Cerebellum (tissue), 4 donors: ENCODE measurements at places on chromosomes 5 and 9. TPM values are rescaled to one million over a fixed set of nuclear protein-coding genes. Genes with fewer than 3 reads are reported as not detected.

F2RL2 gene
- 0.27 TPM for total RNA-seq

ECSCR gene
- 6.1 TPM for total RNA-seq

TAF11L5 gene
- total RNA-seq = not detected

BTNL3 gene
- 0.09 TPM for total RNA-seq

PCDHGA6 gene
- total RNA-seq = 23.6 TPM

UBE2QL1 gene
- total RNA-seq = 22.6 TPM

CCIN gene
- 2.3 TPM for total RNA-seq

GFRA3 gene
- total RNA-seq = 0.09 TPM

ZNF483 gene
- 41.5 TPM for total RNA-seq

TTF1 gene
- total RNA-seq = 8.5 TPM

CEP72 gene
- 7.1 TPM for total RNA-seq

CDKN2AIPNL gene
- total RNA-seq = 26.9 TPM

IL17B gene
- total RNA-seq = not detected

TCERG1 gene
- 133 TPM for total RNA-seq

UNC13B gene
- 21.1 TPM for total RNA-seq

ANKRD31 gene
- total RNA-seq = 0.82 TPM

SAXO1 gene
- total RNA-seq = under 0.01 TPM

FYB1 gene
- 1.9 TPM for total RNA-seq

GRCh38 chr9:91116211-91116610, 245.5 kb downstream of the AUH start:
- no peak for DNase-seq

GRCh38 chr5:44932922-44933585, 124.3 kb downstream of the MRPS30 start:
- DNase-seq = no peak

- DNase-seq = no peak
Observed at GRCh38 chr9:5838884-5839571, 6.1 kb upstream of the ERMP1 start.

GRCh38 chr9:112119225-112120029, 55.7 kb downstream of the SUSD1 start:
- DNase-seq = no peak

DNA sequence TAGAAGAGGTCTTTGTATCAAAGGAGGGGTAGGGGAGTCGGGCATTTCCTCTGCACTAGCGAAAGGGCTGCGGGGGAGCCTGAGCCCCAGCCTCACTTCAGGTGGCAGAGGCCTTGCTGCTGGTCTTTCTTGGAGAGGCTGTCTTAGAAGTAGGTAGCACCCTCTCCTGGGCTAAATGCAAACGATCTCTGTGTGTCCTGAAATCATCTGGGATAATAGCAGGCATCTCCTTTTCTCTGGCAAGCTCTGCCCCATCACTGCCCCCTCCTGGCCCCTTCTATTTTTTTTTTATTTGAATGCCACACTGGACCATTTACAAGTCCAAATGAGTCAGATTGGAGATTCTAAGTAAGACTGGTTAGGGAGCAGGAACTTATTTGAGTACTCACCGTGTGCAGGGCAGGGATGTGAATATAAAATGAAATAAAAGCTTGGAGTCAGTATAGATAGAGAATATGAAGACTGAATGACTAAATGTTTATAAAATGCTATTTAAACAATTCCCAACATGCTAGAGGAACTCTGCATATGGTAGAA, 137.1 kb downstream of the FGF1 start:
- peak; percentile 89 for DNase-seq

DNA sequence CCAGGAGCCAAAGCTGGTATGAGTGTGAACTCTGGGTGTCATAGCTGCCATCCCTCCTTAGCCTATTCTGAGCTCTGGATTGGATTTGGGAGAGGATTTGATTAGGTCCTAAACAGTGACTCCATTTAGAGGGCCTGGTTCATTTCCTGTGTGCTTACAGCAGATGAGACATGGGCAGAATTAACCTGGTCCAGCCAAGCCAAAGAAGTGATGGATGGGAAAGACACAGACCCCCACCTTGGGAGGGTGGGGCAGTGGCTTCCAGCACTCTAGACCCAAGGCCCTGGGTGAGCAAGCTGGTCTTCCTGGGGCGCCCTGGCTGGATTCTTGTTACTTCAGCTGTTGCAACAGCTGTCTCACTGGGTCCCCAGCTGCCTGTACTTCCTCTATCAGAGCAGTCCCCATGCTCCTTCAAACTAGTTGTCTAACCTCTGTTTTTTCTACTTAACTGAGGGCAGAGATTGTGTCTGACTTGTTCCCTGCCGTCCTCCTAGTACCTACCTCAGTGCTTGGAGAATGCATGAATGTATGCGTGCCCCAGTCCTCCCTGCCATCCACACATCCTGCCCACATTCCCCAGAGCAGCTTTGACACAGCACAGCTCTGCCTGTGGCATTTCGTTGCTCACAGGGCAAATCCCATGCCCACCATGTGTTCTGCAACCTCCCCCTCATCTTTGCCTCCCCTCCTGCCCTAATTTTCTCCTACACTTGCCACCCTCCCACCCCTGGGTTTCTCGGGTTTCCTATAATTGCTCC, 115.9 kb downstream of the RGS3 start:
- no peak for DNase-seq

DNA sequence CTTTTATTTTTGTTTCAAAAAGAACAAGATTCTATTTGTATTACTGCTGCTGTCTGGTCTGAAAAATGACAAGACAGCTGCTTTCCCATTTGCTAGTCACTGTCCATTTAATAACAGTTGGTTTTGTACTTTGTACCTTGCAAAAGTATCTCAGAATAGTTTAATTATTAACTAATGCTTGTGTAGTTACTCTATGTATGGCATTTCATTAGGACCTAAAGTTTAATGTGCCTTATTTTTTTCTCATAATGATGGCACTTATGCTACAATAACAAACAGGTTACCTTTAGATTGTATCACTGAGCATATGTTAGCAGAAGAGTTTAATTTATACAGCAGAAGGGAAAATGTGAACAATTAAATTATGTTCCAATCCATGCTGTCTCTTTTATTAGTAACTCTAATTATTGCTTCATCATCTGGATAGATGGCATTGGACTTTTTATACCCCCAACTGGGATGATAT, 134.2 kb downstream of the CDH10 start:
- DNase-seq = no peak

DNA sequence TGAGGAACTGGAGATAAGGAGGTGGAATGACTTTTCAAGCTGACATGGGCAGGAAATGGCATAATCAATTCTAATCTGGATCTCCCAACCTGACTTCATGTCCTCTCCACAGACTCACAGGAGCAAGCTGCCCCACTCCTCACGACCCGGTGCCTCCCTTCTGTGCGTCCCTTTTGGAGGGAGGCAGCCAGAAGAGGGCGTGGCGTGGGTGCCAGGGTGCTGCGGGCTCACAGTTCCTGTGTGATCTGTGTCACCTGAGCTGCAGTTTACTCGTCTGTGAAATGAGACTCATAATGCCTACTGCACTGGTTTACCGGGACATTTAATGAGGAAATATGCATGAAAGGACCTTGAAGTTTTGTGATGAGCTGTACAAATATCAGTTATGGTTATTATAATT, 207.4 kb downstream of the DAB2IP start:
- DNase-seq = no peak

- peak; percentile 23 for DNase-seq
Observed at GRCh38 chr9:34253460-34253837, 74.6 kb downstream of the UBAP1 start.

DNA sequence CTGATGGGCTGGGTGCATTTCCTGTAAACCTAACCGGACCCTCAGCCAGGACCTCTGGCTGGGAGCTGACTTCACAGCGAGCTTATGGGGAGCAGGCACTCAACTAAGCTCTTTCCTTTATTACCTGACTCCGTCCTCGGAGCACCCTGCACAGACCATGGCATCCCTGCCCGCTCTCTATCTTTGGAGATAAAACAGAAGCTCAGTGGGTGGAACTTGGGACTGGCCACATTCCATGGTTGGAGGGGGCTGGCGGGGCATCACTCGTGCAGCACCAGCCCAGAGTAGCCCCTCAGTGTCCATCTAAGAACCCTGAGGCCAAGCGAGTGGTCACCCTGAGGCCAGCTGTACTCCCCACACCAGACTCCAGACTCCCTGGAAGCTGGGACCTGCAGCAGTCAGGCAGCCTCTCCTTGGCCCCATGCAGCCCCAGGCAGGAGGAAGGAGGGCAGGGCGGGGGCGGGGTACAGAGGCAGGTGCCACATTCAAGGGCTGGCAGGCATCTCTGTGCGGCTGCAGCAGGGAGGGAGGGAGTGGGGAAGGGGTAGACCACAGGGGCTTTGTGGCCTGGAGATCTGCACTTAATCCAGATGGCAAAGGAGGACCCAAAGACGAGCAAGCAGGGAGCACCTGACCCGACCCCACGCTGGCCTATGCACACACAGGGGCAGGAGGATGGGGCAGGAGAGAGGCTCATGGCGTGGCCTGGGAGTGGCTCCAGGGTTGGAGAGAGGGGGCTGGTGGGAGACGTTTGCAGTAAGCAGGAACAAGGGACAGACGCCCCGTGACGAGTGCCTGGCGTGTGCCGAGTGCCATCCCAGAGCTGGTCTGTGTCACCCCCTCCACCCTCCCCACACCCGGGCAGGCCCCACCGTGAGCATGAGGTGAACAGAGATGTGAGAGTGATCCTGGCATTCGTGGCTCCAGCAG, 26.1 kb downstream of the GLT6D1 start:
- DNase-seq = no peak

DNA sequence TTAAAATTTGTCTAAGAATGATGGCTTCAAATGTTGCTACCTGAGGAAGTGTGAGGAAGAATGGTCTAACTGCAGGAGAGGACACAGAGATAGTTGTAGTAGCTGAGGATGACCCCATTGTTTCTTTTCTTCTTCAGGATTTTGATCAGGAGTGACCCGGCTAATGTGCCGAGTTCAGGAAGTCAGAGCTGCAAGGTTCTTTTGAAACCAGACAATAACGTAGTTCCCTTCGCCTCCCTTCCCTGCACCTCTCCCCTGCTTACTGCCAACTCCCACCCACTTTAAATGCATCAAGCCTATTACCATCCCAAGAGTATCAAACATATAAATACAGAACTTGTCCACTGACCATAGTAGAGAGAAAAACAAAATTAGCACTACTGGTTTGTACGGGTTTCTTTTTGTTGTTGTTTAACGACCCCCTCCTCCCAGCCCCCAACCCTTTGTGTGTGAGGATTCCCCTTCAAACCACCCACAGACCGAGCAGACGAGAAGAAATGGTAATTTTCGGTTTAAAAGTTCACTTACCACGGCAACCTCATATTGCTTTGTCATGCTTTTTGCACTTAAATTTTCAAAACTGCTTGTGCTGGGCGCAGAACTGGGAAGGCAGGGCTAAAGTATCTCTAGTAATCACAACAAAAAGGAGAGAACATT, 23.5 kb upstream of the ELAVL2 start:
- no peak for DNase-seq

DNA sequence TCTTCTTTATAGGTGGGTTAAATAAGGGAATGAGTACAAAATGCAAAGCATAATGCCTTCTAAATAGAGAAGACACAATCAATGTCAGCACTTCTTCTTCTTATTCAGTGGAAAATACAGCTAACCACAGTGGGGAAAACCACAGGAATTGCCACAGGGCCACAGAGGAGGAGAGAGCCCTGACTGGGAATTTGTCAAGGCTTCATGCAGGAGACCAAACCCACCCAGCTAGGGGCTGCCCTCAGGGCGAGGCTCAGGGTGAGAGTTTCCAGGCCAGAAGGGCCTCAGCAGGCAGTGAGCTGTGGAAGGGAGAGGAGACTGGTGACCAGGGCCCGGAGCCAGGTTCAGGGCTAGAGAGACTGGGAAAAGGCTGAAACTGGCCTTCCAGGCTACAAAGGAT, 279.1 kb downstream of the MSX2 start:
- DNase-seq = no peak

DNA sequence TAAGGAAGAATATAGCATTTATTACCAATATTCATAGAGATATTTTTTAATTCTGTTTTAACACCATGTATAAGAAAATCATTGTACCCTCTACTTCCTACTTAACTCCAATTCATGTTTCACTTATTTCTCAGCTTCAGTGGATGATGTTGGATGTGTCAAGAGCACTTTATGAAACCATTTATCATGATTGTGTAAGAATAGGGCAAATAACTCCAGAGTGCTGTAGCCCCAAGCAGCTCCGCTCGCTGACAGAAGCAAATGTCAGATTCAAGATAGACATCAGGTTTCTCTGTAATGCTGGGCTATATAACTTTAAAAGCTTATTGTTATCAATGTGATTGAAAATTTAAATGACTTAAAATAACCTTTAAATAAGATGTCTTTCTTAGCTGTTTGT, 50.4 kb downstream of the MAST4 start:
- DNase-seq = no peak

DNA sequence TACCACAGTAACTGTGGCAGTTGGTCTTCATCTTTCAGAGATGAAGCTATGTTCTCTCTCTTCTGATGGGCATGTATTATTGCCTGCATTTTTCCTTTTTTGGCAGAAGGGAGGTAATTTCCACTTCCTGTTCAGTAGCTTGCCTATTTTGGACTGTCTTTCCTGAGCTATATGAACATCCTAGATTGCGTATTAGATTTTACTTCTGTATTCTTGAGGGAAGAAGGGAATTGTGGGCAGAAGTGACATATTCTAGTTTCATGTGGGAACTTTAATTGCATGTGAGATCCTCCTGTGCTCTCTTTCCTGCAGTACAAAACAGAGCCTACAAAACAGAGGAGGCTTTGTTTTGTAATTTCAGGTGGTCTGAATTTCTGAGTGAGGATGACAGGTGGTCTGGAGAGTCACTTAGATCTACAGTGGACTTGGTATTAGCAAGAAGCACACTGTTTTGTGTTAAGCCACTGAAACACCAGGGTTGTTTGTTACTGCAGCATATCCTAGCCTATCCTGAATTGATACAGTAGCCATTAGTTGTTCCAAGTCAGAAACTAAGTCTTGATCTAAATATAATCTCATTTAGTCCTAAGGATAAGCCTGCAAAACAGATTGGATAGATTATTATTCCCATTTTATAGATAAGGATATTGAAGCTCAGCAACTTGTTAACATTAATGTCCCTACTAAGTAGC, 68.1 kb downstream of the AOPEP start:
- no peak for DNase-seq

GRCh38 chr5:154276973-154277331, 86.4 kb downstream of the GALNT10 start:
- DNase-seq = no peak

DNA sequence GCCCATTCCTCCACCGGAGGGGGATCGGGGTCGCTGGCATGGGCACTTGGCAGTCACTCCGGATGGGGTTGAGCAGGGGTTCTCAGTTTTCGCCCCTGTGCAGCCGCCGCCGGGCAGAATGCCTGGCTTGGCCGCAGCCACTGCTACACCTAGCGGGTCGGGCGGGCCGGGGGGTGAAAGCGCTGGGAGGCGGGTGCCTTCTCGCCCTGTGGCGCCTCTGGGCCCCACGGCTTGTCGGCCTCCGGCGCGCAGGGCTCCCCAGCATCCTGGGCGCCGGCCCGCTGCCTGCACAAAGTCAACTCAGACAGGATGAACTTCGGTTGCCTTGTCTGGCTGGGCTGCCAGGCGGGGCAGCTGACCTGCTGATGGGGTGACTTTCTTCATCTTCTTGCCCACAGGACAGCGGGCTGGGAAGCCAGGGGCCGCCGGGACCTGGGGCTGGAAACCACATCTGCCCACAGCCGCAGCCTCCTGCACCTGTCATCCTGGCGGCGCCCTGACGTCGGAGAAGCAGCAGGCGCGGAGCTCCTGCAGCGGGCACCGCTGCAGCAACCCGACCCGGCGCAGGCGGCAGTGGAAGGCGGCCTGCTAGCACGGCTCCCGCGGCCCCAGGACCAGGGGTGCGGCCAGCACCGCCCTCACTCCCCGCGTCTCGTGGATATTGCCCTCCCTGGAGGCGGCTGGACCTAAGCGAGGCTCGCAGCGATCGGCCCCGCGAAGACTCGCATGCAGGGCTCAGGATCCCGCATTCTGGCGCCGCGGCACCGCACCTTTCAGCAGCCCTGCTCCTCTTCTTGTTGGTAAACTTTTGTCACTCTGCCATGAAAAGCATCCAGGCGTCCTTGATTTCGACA, 1.3 kb upstream of the ANKRD18A start:
- no peak for DNase-seq
